ENCODE measurements at places on chromosomes 3 and 15.

DNA sequence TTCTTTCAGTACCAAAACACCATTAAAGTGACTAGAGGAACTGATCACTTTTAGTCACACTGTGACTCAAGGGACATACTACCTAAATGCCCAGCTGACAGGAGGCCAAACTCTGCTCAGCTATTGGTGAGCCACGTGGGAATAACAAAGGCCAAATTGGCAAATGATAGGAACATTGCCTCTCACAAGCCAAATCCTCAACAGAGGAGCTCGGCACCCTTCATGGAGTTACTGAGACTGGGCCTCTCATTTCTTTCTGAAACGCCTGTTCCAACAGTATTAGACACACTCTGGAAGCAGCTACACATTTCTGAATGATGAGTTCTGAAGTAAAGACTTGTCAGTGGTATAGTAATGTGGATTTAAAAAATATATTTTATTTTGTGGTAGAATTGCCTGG, 166.0 kb upstream of the COL8A1 start:
- no peak for DNase-seq

GRCh38 chr3:111521891-111522290, 20.1 kb upstream of the CD96 start:
- DNase-seq = no peak

GRCh38 chr3:146161663-146162002, 649 bp upstream of the PLOD2 start:
- peak; percentile 53 for DNase-seq

- no peak for DNase-seq
These were observed 467.0 kb downstream of the FGF12 start for GRCh38 chr3:192260116-192261010.

DNA sequence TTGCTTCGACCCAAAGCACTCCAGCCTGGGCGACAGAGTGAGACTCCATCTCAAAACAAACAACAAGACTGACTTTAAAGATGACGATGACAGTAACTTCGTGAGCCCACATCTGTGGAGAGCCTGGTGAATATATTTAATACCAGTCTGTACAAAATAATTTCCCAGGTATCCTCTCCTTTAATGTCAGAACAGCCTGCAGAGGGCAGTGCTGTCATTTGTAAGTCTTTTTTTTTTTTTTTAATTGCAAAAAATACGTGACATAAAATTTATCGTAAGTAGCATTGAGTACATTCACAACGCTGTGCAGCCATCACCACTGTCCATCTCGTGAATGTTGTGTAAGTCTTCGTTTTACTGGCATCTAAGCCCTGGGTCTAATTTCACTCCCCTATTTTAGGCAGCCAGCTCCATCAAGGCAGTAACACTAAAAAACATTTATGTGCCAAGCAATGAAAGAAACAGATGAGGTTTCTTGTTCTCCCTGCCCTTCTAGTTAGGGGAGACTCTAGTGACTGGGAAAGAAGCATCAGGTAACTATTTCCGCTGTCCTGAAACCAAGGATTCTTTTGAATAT, 1.4 kb downstream of the HTD2 start:
- peak; percentile 32 for DNase-seq

DNA sequence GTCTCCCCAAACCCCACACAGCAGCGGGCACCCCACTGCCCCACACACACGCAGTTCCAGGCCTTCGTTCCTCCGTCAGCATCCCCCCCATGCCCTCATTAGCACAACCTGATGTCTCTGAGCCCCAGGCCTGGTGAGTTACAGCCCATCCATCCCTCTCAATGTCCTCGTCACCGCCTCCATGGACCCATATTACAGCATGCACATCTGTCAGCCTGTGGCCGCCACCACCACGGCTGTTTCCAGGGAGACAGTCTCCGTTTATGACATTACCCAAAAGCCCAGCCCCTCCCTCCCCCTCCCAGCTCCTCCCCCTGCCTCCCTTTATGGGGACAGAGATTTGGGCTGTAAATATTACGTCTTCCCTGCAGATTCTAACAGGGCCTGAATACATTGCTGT, 143.1 kb upstream of the LINGO1 start:
- DNase-seq = peak; percentile 39

- DNase-seq = no peak
These were observed 28.6 kb upstream of the SH3BP5 start for GRCh38 chr3:15360788-15361493.

DNA sequence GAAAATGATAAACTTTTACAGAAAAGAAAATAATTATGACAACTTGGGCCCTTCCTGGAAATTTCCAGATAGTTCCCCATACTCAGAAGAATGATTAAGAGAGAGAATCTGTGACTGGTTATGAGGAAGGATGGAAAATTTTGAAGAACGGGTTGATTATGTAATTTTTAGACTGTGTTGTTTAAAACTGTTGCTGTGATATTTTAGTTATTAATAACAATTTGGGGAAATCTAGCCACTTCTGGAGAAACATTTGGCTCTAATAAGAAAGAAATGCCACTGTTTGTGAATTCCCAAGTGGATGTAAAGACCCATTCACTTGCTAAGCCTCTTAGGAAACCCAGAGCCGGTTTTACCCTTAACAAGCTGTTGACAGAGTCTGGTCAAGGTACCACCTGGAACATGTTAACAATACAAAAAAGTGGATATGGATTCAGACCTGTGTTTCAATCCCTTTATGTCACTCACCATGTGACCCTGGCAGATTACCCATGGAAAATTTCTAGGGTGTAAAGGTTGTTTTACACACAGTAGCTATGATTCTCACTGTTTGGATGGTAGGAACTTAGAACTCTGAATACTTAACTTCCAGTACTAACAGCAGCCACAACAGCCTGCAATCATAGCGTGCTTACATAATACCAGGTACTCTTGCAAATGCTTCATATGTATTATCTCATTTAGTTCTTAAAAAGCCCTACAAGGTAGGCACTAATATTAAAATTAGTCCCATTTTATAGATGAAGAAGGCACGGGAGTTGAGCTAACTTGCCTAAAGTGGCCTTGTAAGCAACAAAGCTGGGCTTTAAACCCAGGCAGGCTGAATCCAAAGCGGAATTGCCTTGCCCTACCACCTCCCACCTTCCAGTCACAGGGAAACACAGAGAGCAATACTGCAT, 32.0 kb downstream of the ZBTB38 start:
- no peak for DNase-seq

DNA sequence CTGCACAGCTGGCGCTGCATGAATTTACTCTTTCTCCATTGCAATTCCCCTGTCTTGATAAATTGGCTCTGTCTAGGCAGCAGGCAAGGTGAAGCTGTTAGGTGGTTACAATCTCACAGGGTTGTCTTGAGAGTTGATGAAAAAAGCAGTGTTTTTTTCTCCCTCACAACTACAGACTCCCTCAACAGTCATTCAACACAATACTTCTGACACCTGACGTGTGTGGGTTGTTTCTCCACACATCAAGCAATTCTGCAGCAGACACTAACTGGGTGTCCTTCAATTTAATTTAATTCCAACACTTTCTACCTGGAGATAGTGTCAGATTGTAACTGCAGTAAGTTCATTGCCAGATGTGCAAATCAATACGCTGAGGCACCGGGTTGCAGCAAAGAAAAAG, 5.1 kb upstream of the SCAMP2 start:
- DNase-seq = no peak

GRCh38 chr3:34015204-34016142, 217.0 kb downstream of the PDCD6IP start:
- DNase-seq = no peak

DNA sequence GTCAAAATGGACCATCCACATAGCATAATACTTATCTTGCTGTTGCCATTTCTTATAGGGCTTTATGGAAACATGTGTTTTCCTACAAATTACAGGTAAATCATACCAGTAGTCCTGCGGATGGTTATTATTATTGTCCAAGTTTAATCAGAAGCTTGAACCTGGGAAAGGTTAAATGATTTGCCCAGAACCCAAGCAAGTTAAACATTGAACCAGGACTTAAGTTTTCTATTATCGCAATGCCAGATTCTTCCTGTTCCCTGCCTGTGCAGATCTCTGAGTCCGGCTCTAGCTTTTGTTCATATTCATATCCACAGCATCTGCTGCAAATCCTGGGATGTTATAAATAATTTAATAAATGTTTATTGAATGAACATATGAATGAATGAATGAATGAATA, 12.5 kb downstream of the LPP start:
- DNase-seq = no peak

GRCh38 chr3:192515664-192516045, 211.7 kb downstream of the FGF12 start:
- DNase-seq = no peak

DNA sequence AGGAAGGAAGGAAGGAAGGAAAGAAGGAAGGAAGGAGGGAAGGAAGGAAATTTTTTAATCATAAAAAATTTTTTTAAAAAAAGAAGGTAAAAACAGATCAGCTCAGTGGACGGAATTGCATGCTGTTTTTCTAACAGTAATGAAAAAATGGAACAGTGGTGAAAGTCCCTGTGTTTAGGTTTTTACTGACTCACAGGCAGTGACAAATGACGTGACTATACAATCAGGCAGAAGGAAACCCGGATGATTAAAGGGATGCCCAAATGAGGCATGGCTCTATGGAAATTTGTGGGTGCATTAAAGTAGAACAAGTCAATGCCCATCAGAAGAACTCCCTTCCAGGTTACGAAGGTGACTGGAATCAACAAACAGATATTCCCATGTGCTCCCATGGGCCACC, 135.0 kb downstream of the IMPG2 start:
- no peak for DNase-seq

DNA sequence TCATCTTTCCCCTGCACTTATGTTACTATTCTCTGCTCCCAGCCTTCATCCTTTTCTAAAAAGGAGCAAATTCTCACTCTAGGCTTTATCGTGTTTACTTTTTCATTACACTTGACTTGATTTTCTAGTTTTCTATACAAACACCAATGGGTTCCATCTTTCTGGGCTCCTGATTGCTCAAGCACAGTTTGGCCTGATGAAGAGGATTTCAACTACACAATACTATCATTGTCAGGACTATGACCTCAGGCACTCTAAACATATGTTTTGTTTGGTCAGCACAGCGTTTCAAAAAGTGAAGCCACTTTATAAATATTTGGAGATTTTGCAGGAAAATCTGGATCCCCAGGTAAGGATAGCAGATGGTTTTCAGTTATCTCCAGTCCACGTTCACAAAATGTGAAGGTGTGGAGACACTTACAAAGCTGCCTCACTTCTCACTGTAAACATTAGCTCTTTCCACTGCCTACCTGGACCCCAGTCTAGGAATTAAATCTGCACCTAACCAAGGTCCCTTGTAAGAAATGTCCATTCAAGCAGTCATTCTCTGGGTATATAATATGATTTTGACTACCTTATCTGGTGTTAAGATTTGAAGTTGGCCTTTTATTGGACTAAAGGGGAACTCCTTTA, 86.2 kb downstream of the TGFBR2 start:
- no peak for DNase-seq

DNA sequence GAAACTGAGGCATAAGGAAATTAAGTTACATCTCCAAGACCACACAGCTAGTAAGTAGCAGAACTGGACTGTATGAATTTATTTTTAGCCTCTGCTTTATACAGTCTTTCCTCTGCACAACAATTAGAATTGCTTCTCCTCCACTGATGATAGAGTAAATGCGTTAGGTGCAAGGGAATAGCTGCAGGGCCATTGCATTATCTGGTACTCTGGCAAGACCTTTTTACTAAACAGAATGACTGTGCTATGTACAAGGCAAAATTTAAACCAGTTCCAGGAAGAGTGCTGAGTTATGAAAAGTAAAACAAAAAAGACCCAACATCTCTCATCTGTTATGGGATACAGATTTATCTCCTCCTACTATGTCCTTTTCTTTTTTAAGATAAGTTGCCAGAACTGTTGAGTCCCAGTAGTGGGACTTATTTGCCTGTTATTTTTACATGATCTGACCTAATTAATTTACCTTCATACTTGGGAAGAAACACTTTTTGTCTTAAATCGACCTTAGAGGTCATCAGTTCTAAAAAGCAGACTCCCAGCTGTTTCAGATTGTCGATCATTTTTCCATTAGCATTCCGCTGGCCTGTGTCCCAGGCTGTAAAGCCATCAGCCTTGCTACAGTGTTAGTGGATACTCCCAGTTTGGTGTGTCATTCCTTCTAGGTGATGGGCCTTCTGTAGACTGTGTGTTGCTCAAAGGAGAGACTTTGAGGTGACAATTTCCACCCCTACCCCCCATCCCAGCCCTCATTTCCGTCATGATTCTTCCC, 147.5 kb upstream of the NUDT16 start:
- no peak for DNase-seq

- no peak for DNase-seq
These were observed 40.2 kb upstream of the MEIS2 start for GRCh38 chr15:37140531-37141058.

GRCh38 chr3:74027121-74027520, 402.4 kb upstream of the PDZRN3 start:
- no peak for DNase-seq

- no peak for DNase-seq
These were observed 349.3 kb upstream of the THRB start for GRCh38 chr3:24843955-24844354.

GRCh38 chr3:196207159-196207832, 3.9 kb downstream of the ZDHHC19 start:
- DNase-seq = no peak

- DNase-seq = no peak
These were observed 50.8 kb upstream of the BLM start for GRCh38 chr15:90666135-90666909.

- no peak for DNase-seq
These were observed 1.7 kb downstream of the PRTG start for GRCh38 chr15:55740981-55741832.

- DNase-seq = no peak
These were observed 22.3 kb upstream of the FLNB start for GRCh38 chr3:57985984-57986246.

GRCh38 chr3:186663361-186664118, 2.3 kb upstream of the HRG start:
- DNase-seq = no peak

- no peak for DNase-seq
These were observed 4.8 kb upstream of the MECOM start for GRCh38 chr3:169668072-169668956.
